ENCODE measurements at places on chromosomes 1 and 21. TPM values are rescaled to one million over a fixed set of nuclear protein-coding genes. Genes with fewer than 3 reads are reported as not detected.

GRCh38 chr1:80656641-80657040 is 1144.1 kb upstream of the ADGRL2 start:
- no peak for DNase-seq

DNA sequence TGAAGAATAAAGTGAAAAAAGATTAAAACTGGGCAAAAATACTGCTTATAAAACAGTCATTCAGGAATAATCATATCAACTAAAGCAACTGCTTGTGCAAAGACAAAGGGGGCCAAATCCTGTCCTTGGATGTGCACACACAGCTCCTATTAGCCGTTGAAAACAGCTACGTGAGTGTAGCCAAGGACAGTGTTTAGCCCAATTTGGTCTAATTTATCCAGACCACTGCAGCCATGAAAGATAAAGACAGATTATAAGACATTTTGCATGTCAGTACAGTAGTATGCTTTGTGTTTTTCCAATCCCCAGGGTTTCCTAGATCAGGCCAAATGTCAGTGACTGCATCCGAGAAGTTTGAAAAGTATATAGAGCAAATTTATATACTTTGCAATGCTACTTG is 146.3 kb upstream of the PKN2 start:
- no peak for DNase-seq

- no peak for DNase-seq
Measured at GRCh38 chr1:225962440-225962975, 21.5 kb upstream of the LEFTY2 start.

- peak; percentile 26 for DNase-seq
Measured at GRCh38 chr21:36423771-36424433, 38.7 kb downstream of the CHAF1B start.

- no peak for DNase-seq
Measured at GRCh38 chr1:113040718-113041412, 32.1 kb upstream of the LRIG2 start.

DNA sequence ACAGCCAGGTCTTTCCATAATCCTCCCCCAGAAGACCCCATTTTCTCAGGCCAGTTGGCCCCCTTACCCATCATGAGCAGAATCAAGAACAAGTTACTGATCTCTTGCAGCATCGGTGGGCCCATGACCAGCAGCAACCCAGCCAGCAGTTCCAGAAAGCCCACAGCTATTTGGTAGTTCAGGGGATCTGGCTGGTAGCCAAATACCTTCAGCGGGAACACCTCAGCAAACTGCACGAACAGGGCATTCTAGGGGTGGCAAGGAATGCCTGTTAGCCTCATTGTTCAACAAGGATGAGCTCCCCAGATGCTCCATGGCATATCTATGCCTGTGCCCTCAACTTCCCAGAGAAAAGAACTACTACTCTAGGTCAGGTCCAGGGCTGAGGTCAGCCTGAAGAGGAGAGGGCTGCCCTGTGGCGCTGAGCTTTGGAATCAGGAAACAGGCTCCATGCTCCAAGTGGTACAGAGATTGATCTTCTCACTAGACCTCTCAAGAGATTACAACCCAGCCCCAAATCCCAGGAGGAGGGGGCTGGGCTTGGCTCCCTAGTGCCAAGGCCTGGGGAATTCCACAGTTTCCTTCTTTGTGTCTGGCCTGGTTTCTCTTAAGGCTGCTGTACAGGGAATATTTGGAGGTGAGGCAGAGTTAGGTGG is 1.3 kb downstream of the TMEM35B start:
- DNase-seq: no peak

DNA sequence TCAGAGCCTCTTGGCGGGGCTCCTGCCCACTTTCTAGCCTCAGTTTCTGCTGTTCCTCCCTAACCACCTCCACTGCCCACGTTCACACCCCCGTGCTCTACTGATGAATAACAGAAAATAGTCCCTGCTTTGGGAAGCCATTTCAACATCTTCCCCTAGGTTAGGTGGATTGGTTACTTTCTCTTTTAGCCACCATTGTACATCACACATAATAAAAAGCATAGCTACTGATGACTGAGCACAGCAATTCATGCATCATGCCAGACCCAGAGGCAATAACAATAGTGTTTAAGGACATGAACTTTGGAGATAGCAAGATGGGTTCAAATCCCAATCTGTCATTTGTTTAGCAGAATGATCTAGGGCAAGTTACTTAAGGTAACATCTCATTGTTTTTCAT is 74.6 kb downstream of the COLGALT2 start:
- no peak for DNase-seq

GRCh38 chr1:212597487-212597886 is 11.1 kb upstream of the ATF3 start:
- DNase-seq: no peak

GRCh38 chr1:203985044-203985443 is 87.9 kb upstream of the SOX13 start:
- no peak for DNase-seq

- DNase-seq: no peak
Measured at GRCh38 chr1:167263819-167264464, 43.3 kb downstream of the POU2F1 start.

GRCh38 chr1:40965531-40965930 is 14.0 kb upstream of the CTPS1 start:
- no peak for DNase-seq

Gene PCAT6
- polyA plus RNA-seq: 2.8 TPM

Gene HSPA6
- 0.43 TPM for polyA plus RNA-seq

Gene CXADR
- polyA plus RNA-seq: 0.83 TPM

Gene OPRD1
- polyA plus RNA-seq: 0.17 TPM

Gene RHD
- 0.58 TPM for polyA plus RNA-seq

Gene OR10K2
- polyA plus RNA-seq: not detected

Gene ANXA9
- 2.5 TPM for polyA plus RNA-seq

Gene AMY2A
- polyA plus RNA-seq: not detected

Gene OLIG2
- polyA plus RNA-seq: not detected
